Activated naive CD8-positive, alpha-beta T cell treated with anti-CD3 and anti-CD28 coated beads, Interleukin-2, amount 50 U/mL, for 24 hours (primary cell): ENCODE measurements at places on chromosomes 11 and 22.

DNA sequence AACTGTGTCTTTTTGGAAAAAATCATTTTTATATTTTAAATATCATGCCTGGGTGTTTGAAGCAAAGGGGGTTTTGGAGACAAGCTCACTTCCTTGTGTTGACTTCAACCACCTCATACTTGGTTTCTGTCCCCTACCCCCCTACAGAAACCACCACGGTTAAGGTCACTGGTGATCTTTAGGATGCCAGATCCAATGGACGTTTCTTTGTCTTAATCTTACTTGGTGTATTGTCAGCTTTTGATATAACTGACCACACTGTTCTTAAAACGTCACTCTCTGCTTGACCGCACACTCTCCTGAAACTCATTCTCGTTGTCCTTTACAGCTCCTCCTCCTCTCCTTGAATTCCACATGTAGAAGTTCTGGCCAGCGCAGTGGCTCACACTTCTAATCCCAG is 34.8 kb upstream of the SWAP70 start:
- no peak overlapping the region for H3K4me3 ChIP-seq
- H3K27ac ChIP-seq, result no peak overlapping the region
- no peaks in the 10 kb centered on the region for H3K36me3 ChIP-seq

DNA sequence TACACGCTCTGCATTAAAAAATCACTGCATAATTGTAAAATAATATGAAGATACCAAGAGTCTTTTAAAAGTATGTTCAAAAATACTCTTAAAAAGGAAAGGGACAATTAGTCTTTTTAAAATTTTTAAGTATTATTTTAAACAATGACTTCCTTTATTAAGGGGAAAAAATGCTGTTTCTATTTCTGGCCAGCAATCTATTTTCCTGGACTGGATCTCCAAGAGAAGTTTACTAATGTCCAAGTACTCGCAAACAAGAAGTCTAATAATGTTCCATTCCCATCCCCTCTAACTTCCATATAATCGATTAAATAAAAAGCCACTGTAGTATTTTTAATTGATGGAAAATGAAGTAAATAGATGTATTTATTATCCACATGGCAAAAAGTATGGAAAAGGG is 123.7 kb downstream of the MPPED2 start:
- peaks cover 2% of the 10 kb centered on the region for H3K27me3 ChIP-seq
- no peaks in the 10 kb centered on the region for H3K36me3 ChIP-seq
- no peak overlapping the region for H3K27ac ChIP-seq
- no peak for DNase-seq
- H3K4me1 ChIP-seq, result no peaks in the 10 kb centered on the region
- no peak overlapping the region for H3K4me3 ChIP-seq

DNA sequence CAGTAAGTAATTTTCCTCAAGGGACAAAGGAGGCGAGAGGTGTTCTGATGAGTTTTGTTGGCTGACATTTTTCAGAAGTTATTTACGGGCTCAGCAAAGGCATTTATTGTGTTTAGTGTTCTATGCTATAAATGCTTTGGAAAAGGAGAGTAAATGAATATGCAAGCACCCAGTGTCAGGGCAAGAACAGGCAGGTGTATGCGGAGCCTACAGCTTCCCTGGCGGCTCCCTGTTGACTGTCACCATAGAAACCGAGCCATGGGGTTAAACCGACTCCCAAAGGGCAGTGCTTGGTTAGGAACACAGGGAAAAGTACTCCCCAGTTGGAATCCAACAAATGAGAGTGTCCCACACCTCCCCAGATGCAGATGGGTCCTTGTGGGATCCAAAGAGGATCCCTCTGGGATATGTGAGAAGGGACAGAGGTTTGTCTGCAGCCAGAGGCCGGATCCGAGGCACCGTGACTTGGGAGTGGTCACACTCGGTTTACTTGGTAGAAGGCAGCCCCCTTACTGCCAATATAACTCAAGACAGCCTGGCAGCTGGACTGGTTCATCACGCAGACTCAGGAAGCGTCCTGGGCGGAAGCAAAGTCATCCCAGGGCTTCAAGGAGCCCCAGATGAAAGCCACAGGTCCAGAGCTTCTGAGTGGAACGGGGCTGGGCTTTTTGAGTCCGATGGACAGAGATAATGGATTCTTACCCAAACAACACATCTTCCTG is 329.7 kb downstream of the CTTN start:
- peaks cover 2% of the 10 kb centered on the region for H3K27me3 ChIP-seq
- no peaks in the 10 kb centered on the region for H3K4me1 ChIP-seq
- H3K27ac ChIP-seq, result no peak overlapping the region
- no peak overlapping the region for H3K4me3 ChIP-seq
- no peak for DNase-seq

GRCh38 chr11:120230433-120231071 is 9.4 kb upstream of the POU2F3 start:
- no peaks in the 10 kb centered on the region for H3K36me3 ChIP-seq
- no peak for DNase-seq
- H3K4me1 ChIP-seq, result no peaks in the 10 kb centered on the region

GRCh38 chr11:113906038-113906437 is 1.4 kb downstream of the HTR3B start:
- peaks cover 7% of the 10 kb centered on the region for H3K27me3 ChIP-seq
- DNase-seq, result no peak
- no peak overlapping the region for H3K27ac ChIP-seq

GRCh38 chr11:34267013-34267412 is 90.8 kb downstream of the ABTB2 start:
- H3K4me1 ChIP-seq, result peaks cover 17% of the 10 kb centered on the region
- no peak overlapping the region for H3K4me3 ChIP-seq

GRCh38 chr22:30490399-30490798 is 15.1 kb downstream of the SEC14L4 start:
- H3K27ac ChIP-seq, result no peak overlapping the region
- H3K4me3 ChIP-seq, result no peak overlapping the region
- peaks cover 2% of the 10 kb centered on the region for H3K27me3 ChIP-seq
- H3K36me3 ChIP-seq, result no peaks in the 10 kb centered on the region

DNA sequence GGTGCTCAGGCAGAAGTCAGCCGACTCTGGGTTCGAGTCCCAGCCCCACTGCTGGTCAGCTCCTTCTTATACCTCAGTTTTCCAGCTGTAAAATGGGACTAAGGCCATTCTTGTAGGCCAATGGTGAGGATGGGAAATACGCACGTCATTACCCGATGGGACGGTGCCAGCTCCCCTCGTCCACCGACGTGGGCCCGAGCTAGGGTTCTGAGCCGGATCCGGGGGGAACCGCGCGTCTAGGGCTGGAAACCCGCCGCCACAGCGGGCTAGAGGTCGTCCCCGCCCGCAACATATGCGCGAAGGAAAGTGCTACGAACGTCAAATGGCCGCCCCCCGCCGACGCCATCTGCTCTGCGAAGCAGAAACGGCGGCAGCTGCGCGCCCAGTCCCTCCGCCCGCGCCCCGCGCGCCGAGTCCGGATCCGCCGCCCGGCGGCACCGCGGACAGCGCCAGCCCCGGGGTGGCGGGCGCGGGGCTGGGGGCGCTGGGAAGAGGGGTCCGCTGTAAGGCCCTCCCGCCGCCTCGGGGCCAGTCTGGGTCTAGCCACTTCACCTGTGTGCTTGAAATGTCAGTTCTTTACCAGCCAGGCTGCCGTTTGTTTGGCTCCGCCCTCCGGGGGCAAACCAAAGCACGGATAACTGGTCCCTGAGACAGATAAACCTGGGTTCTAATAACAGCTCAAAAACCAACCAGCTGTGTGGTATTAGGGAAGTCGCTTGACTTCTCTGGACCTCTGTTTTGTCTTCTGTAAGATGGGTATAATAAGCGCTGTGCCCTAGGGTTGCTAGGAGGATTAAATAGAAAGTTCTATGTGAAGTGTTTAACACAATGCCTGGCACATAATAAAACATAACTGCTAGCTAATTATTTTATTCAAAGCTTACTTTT is 103.5 kb upstream of the RCN1 start:
- H3K36me3 ChIP-seq, result no peaks in the 10 kb centered on the region
- H3K27ac ChIP-seq, result no peak overlapping the region
- no peak overlapping the region for H3K4me3 ChIP-seq
- H3K4me1 ChIP-seq, result no peaks in the 10 kb centered on the region
- no peak for DNase-seq

GRCh38 chr11:38835966-38836365 is 2237.9 kb upstream of the RAG2 start:
- H3K4me1 ChIP-seq, result no peaks in the 10 kb centered on the region
- no peaks in the 10 kb centered on the region for H3K27me3 ChIP-seq
- no peak for DNase-seq
- no peak overlapping the region for H3K4me3 ChIP-seq
- no peak overlapping the region for H3K27ac ChIP-seq

GRCh38 chr11:17230867-17231851 is 23.4 kb upstream of the PIK3C2A start:
- H3K27ac ChIP-seq, result peak overlapping the region; percentile 57
- H3K4me1 ChIP-seq, result peaks cover 21% of the 10 kb centered on the region
- peaks cover 7% of the 10 kb centered on the region for H3K27me3 ChIP-seq
- DNase-seq, result peak; percentile 40
- H3K4me3 ChIP-seq, result peak overlapping the region; percentile 24

GRCh38 chr11:28483072-28483867 is 375.1 kb downstream of the METTL15 start:
- no peak for DNase-seq
- H3K27ac ChIP-seq, result no peak overlapping the region
- H3K27me3 ChIP-seq, result no peaks in the 10 kb centered on the region
- H3K4me3 ChIP-seq, result no peak overlapping the region
- H3K36me3 ChIP-seq, result no peaks in the 10 kb centered on the region
- H3K4me1 ChIP-seq, result no peaks in the 10 kb centered on the region

- no peak for DNase-seq
- H3K4me3 ChIP-seq, result no peak overlapping the region
- no peaks in the 10 kb centered on the region for H3K4me1 ChIP-seq
- H3K36me3 ChIP-seq, result no peaks in the 10 kb centered on the region
Observed at GRCh38 chr22:29044657-29045176, 16.9 kb downstream of the C22orf31 start.

DNA sequence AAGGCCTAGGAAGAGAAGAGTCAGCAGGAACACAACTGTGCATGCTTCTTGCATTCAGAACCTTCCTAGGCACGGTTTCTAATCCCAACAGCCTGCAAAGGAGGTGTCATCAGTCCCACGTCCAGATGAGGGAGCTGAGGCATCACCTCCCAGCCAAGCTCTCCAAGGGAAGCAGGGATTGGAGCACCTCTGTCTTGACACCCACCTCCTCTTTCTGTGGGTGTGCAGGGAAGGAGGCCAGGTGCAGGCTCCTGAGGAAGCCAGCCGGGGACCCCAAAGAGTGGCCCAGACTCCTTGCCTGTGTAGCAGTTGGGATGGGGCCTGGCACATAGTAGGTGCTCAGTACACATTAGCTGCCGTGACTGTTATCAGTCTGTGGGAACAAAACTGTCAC is 2.0 kb downstream of the PNPLA5 start:
- no peak overlapping the region for H3K4me3 ChIP-seq
- H3K27me3 ChIP-seq, result peaks cover 55% of the 10 kb centered on the region
- no peak overlapping the region for H3K27ac ChIP-seq

GRCh38 chr11:12539572-12539971 is 134.6 kb upstream of the TEAD1 start:
- no peak overlapping the region for H3K4me3 ChIP-seq
- no peaks in the 10 kb centered on the region for H3K36me3 ChIP-seq
- peaks cover 8% of the 10 kb centered on the region for H3K27me3 ChIP-seq
- no peaks in the 10 kb centered on the region for H3K4me1 ChIP-seq
- H3K27ac ChIP-seq, result no peak overlapping the region
- DNase-seq, result no peak

DNA sequence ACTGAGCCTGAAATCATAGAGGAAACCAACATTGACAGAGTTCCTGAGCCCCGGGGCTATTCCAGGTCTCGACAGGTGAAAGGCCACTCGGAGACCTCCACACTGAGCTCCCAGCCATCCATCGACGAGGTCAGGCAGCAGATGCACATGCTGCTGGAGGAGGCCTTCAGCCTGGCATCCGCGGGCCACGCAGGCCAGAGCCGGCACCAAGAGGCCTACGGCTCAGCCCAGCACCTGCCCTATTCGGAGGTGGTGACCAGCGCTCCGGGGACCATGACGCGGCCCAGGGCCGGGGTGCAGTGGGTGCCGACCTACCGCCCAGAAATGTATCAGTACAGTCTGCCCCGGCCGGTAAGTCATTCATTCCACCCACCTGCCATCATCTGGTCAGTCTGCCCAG is 54.9 kb downstream of the C11orf91 start:
- peaks cover 6% of the 10 kb centered on the region for H3K27me3 ChIP-seq
- DNase-seq, result no peak
- H3K36me3 ChIP-seq, result no peaks in the 10 kb centered on the region
- H3K27ac ChIP-seq, result no peak overlapping the region
- no peaks in the 10 kb centered on the region for H3K4me1 ChIP-seq

DNA sequence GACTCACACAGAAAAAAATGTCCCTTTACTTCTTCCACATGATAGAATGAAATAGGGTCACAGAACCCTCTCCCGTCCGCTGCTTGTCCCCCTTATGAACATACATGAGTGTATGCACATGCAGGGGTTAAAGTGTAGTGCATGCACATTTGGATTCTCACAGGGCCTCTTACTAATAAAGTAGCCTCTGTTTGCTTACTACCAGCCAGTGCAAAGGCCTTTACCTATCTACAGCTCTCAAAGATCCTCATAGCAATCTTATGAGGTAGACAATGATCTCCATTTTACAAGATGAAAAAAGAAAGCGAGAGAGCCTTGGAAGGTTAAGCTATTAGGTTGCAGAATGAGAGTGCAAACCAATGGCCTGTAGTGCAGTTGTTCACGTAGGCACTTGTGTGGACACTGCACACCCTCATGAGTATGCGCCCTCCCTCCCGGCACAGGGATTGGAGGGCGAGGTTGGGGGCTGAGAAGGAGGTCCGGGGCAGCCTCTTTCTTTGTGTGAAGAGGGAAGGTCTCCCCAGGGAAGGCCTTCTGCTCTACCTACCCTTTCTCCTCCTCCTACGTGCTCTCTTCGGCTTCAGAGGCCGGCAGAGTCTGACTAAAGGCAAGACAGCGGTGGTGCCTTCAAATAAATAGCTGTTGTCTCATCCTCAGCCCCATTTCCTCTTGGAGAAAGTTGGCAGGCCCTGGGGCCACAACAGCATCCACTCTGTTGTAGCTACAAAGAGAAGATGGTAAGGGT is 91.3 kb downstream of the CEP164 start:
- no peak overlapping the region for H3K4me3 ChIP-seq
- no peaks in the 10 kb centered on the region for H3K27me3 ChIP-seq
- H3K36me3 ChIP-seq, result no peaks in the 10 kb centered on the region

DNA sequence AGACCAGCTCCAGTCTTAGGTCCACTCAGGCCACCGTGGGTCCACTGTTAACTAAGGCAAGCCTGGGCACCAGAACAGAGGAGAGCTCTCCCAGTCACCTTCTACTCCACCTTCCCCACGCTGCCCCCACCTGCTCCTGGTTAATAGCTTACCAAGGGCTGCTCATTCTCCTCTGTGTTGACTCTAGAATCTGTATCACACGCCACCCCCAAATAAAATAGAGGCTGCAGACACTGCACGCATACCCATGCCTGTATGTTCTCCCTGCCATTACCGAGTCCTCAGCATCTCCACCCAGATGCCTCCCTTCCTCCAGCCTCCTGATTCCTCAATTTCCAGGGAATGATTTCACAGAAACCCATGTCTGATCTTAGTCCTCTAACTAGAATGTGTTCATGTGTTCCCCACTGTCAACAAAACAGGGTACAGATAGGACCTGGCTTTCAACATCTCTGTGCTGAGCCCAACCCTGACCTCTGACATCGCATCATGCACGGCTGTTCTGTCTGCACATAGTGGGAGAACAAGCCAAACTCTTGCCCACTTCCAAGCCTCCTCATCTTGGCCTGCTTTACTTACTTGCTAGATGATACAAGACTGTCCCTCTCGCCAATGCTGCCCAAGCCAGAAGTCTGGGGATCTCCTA is 49.8 kb downstream of the SMCO4 start:
- H3K27me3 ChIP-seq, result no peaks in the 10 kb centered on the region
- H3K4me3 ChIP-seq, result no peak overlapping the region
- H3K36me3 ChIP-seq, result no peaks in the 10 kb centered on the region
- no peak overlapping the region for H3K27ac ChIP-seq
- no peak for DNase-seq
- no peaks in the 10 kb centered on the region for H3K4me1 ChIP-seq
